ENCODE measurements at places on chromosomes 1 and 21.

GRCh38 chr1:228367798-228368791 lies 38.5 kb downstream of the TRIM11 start:
- no peak for DNase-seq

DNA sequence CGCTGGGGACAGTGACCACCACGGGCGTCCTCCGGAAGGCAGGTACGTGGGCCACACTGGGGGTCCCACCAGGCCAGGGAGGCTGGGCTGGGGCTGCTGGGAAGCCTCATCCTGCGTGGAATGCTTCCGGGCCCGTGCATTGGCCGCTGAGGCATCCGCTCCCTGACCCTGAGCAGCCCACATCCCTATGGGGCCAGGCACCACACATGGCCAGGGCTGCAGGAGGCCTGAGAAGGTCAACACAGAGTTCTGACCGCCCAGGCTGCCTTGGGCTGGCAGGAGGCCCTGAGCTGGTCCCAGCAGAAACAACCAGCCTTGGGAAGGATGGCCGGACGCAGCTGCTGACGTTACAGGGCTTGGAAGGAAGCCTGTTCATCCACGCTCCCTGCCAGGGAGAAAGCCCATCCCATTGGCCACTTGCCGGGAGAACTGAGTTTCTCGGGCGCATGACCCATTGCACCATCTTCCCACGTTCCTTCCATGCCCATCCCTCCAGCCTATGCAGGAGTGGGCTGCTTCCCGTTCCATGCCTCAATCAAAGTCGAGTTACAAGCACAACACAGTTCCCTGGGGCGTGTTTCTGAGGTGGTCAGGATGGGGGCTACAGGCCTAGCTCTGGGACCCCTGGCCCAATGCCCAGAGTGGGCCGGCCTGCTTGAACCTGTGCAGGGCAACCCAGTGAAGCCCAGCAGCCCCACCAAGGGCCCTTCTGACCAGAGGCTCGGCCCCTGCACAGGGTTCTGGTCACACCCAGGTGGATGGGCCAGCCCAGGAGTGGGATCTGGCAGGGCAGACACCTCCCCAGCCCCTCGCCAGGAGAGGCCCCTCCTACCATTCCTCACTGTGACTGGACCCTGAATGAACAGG lies 31.7 kb downstream of the TRIM11 start:
- no peak for DNase-seq

GRCh38 chr1:179798864-179799516 lies 55.9 kb downstream of the FAM163A start:
- DNase-seq: no peak

- no peak for DNase-seq
Observed at GRCh38 chr1:46219551-46220520, 16.7 kb downstream of the LURAP1 start.

GRCh38 chr1:9197186-9198099 lies 37.1 kb upstream of the H6PD start:
- DNase-seq: no peak

- DNase-seq: no peak
Observed at GRCh38 chr1:219385787-219386427, 212.2 kb downstream of the LYPLAL1 start.

DNA sequence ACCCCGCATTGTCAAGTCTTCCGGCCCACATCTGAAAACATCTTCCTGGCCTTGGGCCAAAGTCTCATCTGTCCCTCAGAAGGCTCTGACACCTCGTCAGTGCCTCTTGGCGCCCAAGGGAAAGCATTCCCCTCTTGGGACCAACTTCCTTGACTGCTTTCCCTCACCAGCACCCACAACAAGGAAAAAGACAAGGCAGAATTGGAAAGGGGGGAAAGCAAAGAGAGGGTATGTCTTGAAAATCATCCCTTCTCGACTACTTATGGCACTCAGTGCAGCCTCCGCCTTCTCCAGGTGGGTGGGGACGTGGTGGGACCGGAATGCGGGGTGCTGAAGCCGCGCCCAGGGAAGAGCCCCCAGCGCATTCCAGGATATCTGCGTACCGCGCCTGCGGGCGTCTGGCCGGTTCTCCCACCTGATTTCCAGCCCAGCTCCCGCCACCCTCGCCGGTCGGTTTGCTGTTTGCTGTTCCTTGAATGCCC lies 554 bp upstream of the SLC39A1 start:
- no peak for DNase-seq

DNA sequence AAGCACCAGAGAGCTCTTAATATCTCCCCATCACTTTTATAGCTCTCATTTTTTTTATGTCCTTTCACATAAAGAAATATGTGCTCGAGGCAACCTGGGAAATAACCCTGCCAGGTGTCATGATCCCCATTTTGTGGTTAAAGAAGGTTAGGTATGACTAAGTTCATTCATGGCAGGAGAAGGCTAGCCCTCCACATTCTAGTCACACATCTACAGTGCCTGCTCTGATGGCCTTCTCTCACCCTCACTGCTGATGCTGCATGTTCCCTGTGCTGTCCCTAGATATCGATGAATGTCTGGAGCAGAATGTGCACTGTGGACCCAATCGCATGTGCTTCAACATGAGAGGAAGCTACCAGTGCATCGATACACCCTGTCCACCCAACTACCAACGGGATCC lies 187.5 kb downstream of the TPR start:
- no peak for DNase-seq

DNA sequence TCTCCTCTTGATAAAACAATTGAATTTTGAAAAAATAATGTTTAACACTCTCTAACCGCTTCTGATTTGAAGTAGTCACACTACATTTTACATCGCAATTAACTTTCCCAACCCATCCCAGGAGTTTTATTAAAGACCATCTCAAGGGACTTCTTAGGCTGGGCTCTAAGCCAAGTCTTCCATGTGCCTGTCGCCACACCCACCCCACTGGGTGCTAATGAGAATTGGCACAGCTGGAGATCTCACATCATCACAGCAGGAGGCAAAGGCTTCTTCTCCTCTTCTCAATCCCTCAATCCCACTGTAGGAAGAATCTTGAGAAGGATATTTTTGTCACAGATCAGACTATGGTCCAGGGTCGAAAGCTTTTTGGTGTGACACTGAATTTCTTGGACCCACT lies 328.9 kb downstream of the NUF2 start:
- DNase-seq: no peak

- no peak for DNase-seq
Observed at GRCh38 chr1:108843390-108844137, 13.3 kb downstream of the AKNAD1 start.

DNA sequence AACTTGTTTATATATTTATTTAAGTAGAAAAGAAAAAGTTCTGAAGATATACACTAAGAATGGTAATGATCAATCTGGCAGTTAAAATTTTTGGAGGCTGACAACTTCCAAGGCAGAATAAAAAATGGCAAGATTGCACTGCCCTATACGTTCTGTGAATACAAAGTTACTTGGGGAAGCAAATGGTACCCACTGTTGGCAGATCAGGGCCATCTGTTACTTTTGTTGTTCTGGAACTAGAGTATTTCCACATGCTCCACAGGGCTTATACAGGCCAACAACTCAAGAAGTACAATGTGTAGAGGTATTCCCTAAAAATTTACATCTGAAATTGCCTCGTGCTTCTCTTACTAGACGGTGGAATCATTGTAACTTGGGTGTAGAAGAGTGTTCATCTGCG lies 53.2 kb downstream of the AHCTF1 start:
- DNase-seq: no peak

GRCh38 chr1:80468356-80468755 lies 1332.4 kb upstream of the ADGRL2 start:
- DNase-seq: no peak

GRCh38 chr21:34923202-34923601 lies 125.9 kb downstream of the RUNX1 start:
- no peak for DNase-seq

- DNase-seq: no peak
Observed at GRCh38 chr1:193568512-193568911, 382.1 kb upstream of the B3GALT2 start.

GRCh38 chr1:1910651-1911331 lies 4.3 kb upstream of the CALML6 start:
- DNase-seq: no peak

DNA sequence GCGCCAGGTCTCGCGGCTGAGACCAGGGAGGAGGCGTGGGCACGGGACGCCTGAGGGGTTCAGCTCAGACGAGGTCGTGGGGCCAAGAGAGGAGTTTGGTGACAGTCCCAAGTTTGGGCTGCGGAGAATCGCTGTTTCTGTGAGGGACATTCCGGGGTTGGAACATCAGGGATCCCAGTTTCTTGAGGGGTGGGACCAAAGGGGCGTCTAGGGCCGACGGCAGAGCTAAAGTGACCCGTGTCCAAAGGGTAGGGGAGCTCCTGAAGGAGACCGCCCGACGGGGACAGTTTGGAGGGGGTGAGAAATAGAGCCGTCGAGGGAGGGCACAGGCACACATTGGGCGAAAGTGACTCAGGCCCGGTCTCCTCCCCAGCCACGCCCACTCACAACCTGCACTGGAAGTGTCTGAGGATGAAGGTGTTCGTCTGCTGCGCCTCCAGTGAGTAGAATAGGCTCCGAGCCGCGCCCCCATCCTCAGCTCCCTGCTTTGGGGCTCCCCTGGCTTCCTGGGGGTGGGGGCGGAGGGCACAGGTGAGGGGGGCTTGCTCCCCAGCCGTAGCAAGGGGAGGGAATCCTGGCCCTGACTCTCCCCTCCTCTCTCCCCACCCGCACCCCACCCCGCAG lies 7.0 kb downstream of the EFNA3 start:
- DNase-seq: peak; percentile 44

GRCh38 chr21:31570824-31571566 lies 88.5 kb upstream of the SOD1 start:
- DNase-seq: no peak

- DNase-seq: no peak
Observed at GRCh38 chr1:5053744-5054143, 399.3 kb downstream of the AJAP1 start.

DNA sequence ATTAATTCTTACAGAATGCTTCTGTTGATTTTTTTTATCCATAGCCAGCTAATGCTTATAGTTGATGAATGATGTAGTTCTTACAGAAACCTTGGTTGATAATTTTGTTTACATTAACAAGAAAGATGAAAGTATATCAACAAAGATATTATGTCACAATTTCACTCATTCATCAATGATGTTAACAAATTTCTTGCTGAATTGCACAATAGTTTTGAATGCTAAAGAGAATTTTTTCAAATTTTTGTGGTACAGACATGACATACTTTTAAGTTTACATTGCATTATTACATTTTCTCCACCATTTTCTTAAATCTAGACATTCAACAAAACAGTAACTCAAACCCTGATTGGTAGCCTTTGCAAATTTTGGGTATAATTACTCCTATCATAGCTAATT lies 236.3 kb downstream of the FOXD2 start:
- no peak for DNase-seq

DNA sequence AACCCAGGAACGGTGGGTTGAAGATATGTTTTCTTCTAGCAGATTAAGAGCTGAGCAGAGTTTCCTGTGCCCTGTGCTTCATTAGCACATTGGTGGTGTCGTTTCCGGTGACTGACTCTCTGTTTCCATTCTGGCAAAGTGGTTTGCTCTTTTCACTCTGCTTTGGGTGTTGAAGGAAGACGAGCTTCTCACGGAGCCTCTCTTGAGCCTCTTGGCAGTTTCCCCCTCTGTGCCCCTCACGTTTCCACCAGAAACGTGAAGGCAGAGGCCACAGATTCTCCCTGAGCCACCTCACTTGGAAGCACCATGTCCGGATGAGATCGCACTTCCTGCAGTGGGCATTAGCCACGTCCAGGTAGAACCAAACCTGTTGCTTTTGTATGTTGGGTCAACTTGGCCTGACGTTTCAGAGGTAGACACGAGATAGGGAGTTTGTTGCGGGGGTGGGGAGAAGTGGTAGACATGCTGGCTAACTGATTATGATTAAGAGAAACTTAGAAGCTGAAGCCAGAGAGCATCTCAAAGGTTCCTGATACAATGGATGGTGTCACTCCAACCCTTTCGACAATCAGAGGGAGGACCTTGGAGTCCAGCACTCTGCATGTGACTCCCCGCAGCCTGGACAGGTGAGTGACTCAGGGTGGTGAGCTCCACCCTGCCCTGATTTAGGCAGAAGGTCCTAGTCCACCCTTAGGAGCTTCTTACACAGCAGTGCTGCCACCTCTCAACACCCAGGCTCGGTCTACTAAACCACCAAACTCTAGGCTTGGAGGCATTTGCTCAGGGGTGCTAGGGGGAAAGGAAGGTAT lies at the start of gene LAX1:
LAX1 (plus strand) TSS at position 155 of the 809 bp plus-strand sequence; CDS start at position 538, 383 bp downstream.
- peak; percentile 28 for DNase-seq

GRCh38 chr1:77271852-77272580 lies 9.8 kb upstream of the AK5 start:
- DNase-seq: no peak

- no peak for DNase-seq
Observed at GRCh38 chr1:175221557-175222175, 29.1 kb upstream of the KIAA0040 start.

- DNase-seq: no peak
Observed at GRCh38 chr1:108208724-108209446, 8.7 kb upstream of the SLC25A24 start.

DNA sequence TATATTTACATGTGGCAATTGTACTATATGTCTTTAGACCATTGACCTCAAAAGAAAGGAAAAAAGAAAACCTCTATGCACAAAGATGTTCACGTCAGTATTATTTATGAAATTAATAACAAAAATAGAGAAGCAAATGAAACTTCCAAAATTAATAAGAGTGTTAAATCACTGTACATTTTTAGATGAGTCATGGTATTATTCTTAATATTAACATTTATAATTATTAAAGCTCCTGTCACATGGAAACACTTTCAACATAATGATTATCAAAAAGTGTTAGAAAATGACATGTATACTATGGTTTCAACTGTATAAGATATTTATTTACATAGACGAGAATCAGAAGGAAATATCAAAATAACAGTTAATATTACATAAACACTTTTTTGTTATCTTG lies 324.9 kb upstream of the RUNX1 start:
- DNase-seq: no peak

- DNase-seq: no peak
Observed at GRCh38 chr21:42319376-42319775, 4.2 kb upstream of the TFF3 start.

- DNase-seq: no peak
Observed at GRCh38 chr1:11741919-11742558, 6.1 kb downstream of the AGTRAP start.

- DNase-seq: no peak
Observed at GRCh38 chr1:203274603-203275381, 30.5 kb upstream of the BTG2 start.

GRCh38 chr1:69230208-69230607 lies 337.5 kb upstream of the LRRC7 start:
- no peak for DNase-seq

DNA sequence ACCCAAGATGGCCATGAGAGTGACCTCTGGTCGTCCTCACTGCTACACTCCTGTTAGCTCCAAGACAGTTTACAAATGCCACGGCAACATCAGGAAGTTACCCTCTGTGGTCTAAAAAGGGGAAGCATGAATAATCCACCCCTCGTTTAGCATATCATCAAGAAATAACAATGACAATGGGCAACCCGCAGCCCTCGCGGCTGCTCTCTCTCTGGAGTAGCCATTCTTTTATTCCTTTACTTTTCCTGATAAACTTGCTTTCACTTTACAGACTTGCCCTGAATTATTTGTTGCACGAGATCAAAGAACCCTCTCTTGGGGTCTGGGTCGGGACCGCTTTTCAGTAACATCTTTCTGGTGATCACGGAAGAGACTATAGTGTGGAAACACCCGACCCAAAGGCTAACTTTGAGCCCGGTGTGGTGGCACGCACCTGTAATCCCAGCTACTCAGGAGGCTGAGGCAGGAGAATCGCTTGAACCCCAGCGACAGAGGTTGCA lies 19.8 kb upstream of the COX20 start:
- no peak for DNase-seq
